Right kidney (tissue), 9 donors: ENCODE measurements at places on chromosomes 5 and 9.

DNA sequence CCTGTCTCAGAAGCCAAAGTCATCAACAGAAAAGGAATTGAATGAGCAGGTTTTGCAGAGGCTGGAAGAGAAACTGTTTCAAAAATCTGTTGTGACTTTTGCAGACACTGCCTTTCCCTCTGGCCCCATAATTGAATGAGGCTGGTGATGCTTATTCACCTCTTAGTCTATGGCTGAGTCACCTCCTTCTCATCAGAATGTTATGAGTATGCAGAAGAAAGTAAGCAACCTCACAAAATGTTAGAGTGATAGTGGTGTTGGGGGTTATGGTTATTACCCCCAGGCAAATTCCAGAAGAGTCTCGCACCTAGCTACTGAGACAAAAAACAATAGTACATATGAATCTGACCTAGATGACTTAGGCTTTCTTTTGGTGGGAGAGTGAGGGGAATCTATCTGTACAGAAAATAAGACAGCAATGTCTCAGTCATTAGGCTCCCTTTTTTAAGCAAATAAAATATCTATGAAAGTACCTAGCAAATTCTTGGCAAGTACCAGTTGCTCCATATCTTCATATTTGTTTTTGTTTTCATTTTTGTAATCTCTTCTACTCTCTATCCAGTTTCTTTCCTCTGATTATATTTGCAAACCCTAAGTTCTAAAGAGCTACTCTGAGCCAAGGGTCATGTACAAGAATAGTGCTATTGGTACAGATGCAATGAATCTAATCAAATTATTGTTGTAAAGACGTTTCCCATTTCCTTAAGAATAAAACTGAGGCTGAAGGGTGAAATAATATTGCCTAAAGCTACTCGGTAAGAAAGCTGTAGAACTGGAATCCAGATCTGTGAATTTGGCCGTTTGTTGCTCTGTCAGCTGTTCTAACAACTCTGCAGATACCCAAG is 498.1 kb upstream of the TNC start:
- no peak for DNase-seq

GRCh38 chr5:91150234-91150633 is 232.9 kb downstream of the ARRDC3 start:
- DNase-seq: no peak

- DNase-seq: no peak
These were observed 13.5 kb upstream of the TTLL11 start for GRCh38 chr9:122106576-122106975.

DNA sequence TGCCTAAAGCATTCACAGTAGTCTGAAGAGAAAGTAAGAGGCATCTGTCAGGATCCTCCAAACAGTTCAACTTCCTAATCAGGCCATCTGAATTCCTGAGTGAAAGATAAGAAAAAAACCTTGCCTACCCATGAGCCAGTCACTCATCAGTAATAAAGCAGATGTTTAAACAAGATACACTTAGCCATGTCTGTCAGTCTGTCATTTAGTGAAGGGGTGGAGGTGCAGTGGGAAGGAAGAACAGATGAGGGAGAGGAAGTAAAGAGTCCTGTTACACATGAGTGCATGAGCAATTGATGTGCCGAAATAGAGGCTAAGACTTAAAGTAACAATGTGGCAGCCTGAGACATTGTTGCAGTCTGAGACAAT is 29.9 kb upstream of the DMRTA1 start:
- no peak for DNase-seq

DNA sequence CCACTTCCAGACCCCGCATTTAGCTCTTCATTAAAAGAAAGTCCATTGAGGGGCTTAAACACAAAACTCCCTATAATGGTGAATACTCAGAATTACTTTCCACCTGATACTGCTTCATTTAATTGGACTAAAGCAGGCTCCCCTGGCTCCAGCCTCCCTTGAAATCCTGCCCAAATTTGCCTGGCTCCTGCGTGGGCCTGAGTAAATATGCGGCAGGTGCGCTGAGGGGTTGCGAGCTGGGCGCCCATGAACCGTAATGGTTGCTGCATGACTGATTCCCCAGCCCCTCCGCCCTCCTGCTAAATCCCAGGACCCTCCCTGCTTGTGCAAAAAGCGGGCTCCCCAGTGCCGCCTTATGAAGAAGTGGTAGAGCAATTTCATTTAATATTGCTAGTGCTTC is 639.7 kb downstream of the BNC2 start:
- DNase-seq: no peak

- no peak for DNase-seq
These were observed 1.7 kb downstream of the SSBP2 start for GRCh38 chr5:81749192-81749560.

DNA sequence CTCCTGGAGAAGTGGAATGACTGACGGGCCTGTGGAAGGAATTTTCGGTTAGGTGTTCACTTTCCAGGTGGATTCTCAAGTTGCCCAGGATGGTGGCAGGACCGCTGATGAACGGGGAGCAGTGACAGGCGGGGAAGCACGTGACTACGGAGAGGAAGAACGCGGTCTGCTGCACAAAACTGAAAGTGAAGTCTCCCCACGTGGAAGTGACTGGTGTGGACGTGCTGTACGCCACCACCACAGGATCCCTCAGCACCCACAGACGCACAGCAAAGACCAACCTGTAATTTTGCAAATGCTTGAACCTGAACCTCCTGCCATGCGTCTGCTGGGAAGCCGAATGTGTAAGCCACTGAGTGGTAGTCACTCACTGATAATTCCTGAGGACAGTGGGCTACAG is 51.4 kb downstream of the RNF130 start:
- no peak for DNase-seq

DNA sequence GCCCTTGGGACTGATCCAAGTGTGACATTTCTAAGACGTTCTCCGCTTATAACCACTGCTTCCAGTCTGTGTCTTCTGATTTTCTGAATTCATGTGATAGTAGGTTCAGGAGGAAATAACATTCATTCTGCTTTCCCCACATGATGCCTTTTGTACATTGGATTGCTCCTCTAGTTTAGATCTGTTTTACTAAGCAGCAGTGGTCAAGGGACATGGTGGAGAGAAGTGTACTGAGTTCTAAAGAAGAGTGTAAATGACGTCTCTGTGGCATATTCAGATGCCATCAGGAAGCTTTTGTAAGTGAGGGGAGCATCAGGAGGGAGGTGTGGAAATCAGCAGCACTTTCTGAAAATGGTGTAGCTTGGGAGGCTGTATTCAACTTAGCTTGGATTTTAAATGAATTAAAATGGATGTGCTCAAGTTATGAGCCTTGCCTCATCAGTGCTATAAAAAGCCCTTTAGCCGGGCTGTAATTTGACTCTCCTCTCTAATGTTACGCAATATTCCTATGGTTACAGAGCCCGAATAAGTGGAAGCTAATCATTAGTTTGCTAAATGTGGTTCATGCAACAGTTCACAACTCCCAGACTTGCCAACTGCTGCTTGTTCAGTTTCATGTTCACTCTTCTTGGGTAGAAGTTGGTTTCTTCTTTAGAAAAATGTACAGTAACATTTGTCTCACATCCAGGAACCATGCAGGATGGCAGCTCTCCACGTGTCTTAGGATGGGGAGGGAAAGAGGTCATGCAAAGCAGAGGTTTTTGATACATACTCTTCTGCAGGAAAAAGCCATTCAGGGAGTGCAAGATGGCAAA is 281.3 kb downstream of the ARHGAP26 start:
- DNase-seq: peak; percentile 29

- no peak for DNase-seq
These were observed 428.1 kb downstream of the ARHGEF28 start for GRCh38 chr5:74054139-74054538.

GRCh38 chr5:4027088-4027734 is 431.6 kb downstream of the IRX1 start:
- DNase-seq: no peak
